ENCODE measurements at places on chromosomes 11 and 22. TPM values are rescaled to one million over a fixed set of nuclear protein-coding genes. Genes with fewer than 3 reads are reported as not detected.

Gene CABP4
- 11.5 TPM for total RNA-seq

DNA sequence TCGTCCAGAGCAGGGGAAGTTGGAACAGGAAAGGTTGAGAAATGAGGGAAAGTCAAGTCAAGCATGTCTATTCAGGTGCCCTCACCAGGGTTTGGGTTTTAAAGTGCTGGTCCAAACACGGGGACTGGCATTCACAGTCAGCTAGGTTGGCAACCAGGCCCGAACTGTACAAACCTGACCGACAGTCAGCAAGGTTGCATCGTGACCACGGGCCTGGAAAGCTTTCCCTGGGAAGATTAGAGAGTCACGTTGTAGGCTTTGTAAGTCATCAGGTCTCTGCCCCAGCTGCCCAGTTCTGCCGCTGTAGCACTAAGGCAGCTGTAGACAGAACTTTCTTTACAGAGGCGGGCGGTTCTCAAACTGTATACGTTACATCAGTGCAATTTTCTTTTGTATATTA, 7.4 kb downstream of the KRTAP5-10 start:
- DNase-seq, result no peak

GRCh38 chr11:77884186-77884828, 63.4 kb downstream of the AAMDC start:
- no peak for DNase-seq

GRCh38 chr11:122179961-122180834, 64.2 kb upstream of the BLID start:
- DNase-seq, result no peak

Measured in OCI-LY7 (cell line).